ENCODE measurements at places on chromosomes 3 and 15.

GRCh38 chr15:85028416-85028815, 46.8 kb downstream of the PDE8A start:
- no peak for DNase-seq

DNA sequence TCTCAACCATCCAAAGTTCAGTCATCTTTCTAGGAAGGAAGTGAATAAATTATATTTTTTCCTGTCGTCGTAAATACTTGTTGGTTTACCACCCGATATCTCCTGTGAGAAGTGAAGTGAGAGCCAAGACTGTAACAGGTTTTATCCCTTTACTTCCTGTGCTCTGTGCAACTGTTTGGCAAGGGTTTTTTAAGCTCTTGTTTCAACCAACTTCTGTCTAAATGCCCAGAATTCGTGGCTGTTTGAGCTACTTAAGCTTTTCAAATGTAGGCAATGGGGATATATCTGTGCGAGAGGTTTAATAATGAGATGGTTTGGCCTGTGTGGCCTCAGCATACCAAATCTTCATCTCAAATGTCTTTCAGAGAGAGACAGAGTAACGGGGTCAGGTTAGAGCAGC, 134.7 kb downstream of the LRTM1 start:
- DNase-seq: no peak

DNA sequence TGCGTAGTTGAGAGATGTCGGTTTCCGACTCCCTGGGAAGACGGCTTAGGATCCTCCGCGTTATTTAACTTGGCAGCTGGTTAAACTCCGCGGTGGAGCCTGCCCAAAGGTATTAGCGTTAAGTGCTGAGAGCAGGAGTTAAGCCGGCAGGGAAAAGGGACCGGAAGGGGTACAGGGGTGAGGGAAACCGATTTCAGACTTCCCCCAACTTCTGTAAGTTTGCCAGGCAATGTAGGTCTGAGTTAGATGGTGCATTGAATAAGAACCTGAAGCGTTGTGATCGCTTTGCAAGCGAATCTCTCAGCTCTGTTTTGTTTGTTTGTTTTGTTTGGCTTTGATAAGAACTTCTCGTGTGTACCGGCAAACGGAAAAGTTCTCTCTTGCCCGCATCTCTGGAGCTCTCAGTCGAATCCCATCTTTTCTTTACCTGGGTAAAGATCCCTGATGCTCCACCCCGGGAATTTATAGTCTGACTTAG, 6.0 kb upstream of the FEZF2 start:
- no peak for DNase-seq

DNA sequence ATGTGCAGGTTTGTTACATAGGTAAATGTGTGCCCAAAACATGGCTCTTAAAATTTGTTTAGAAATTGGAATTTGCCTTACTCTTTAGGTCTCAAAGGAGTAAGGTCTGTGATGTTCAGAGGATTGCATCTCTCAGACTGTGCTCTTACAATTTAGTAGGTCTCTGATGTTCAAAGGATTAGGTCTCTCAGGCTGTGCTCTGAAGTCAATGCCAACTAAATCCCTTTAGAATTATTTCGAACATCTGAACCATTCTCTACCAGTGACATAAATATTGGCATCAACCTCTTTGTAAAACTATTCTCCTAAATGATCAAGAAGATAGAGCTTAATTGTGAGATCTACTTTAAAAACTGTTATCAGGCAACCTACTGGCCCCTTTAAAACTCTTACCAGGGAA, at the start of gene OR5K1:
Gene OR5K1 (plus strand): TSS at position 301 of the 400 bp plus-strand sequence. CDS start 6,376 bp downstream, outside the sequence.
- no peak for DNase-seq

DNA sequence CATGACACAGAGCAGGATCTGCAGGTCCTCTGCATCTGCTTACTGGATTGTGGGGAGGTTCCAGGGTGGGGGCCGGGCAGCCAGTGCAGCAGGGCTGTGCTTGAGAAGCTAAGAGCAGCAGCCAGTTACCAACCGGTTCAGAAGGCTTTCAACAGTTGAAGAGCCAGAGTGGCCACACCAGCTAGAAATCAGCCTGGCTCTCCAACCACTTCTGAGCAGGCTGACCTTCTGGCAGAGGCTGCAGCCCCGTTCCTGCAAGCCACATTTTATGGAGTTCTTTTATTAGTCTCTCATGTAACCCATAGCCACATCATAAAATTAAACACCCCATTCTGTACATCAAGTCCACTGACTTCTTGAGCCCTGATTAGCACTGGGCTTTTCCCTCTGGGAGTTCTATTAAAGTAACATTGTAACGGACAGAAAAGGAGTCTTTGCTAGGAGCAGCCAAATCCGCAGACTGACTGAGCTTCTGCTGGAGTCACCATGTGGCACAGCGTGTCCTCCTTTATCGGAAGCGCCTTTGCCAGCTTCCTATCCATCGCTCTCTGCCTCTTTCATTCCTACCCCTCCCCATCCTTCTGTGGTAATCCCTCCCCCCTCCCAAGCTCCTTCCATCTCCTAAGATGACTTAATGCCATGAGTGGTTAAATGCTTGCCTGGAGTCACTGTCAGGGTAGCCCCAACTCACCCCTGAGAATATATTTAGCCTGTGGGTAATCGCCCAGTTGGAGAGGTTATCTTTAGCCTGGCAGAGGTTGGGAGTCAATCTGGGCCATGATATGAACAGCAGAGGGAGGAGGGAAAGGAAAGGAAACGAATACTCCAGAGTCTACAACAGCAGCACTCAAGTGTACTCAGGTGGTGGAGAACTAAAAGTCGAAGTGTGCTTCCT, 138.5 kb upstream of the HES1 start:
- no peak for DNase-seq

DNA sequence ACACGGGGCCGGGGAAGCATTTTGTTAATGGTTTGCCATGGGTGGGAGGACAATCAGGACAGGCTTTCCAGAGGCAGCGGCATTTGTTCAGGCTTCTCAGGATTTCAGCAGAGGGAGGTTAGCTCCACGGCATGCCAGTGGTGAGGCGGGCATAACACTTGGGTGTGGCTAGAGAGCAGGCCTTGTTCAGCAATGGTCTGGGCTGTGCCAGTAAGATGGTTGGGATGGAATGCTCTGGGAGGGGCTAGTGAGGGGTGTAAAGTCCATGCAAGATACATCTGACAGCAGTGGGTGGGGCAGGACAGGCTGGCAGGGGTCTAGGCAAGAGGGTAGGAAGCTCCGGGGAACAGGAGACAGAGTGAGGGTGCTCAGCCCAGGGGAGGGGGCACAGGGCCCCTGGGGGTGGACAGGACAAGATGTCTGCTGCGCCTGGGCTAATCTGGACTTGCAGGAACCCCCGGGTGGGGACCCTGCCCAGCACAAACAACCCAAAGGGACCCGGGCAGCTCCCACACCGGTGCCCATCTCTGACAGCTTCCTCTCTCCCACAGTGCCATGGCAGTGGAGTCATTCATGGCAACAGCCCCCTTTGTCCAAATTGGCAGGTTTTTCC, 8.4 kb downstream of the TMEM43 start:
- no peak for DNase-seq

DNA sequence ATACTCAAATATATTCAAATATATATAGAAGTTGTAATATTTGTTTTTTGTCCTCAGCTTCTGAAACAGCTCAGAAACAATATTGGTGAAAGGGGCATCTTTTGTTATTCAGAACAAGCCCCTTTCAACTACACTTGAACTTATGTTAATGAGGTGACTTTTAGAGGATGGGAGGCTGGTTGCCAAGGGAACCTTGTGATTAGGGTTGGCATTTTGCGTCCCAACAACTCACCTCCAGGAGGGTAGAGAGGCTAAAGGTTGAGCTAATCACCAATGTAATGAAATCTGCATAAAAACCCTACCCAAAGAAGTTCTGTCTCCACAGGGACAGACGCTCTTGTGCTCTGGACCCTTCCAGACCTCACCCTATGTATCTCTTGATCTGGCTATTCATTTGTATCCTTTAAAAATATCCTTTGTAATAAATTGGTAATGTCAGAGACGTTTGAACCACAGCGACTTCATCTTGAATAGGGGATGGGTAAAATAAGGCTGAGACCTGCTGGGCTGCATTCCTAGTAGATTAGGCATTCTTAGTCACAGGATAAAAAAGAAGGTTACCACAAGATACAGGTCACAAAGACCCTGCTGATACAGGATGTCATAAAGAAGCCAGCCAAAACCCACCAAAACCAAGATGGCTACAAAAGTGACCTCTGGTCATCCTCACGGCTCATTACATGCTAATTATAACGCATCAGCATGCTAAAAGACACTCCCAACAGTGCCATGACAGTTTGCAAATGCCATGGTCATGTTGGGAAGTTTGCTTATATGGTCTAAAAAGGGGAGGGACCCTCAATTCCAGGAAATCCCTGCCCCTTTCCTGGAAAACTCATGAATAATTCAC, 111.1 kb downstream of the FMN1 start:
- no peak for DNase-seq

- no peak for DNase-seq
Observed at GRCh38 chr15:77173487-77173886, 102.6 kb upstream of the TSPAN3 start.

- DNase-seq: no peak
Observed at GRCh38 chr3:186032321-186032720, 76.6 kb downstream of the ETV5 start.

GRCh38 chr15:84855136-84855535, 29.3 kb upstream of the SLC28A1 start:
- DNase-seq: no peak

DNA sequence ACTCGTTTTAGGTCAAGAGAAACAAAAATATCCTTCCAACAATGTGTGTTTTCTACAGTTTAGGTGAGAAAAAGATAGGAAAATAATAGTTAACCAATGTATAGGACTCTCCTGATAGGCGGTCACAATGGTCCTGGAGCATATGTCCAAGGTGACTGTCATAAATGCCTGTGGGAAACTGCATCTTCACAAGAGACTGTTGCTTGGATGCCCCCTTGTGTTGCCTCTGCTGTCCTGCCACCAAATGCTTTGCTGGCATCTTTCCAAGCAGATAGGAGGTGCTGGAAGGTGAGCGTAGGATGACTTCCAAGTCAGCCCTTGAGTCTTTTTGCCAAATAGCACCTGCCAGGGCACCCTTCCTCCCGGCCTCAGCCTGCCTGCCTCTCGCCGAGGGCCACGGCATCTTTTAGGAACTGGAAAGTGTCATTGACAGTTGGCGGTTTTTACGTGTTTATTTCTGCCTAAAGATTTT, 24.1 kb upstream of the SACM1L start:
- DNase-seq: peak; percentile 58

DNA sequence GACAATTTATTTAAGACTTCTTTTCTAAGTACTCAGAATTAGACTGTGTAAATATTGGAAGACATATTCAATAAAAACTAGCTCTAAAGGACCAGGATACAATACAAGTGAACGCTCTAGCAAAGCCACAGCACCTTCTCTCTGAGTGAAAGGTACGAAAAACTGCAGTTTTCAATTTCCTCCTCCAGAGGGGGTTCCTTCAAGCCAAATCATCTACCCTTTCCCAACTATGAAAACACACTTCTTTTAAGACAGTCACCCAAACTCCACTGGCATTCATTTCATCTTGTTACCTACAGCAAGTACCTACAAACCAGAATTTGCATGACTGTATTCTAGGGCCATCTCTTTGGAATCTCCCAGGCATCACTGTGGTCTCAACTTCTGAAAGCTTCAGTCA, 165.8 kb downstream of the ERC2 start:
- no peak for DNase-seq

GRCh38 chr3:37511463-37511920, 337.1 kb upstream of the LRRFIP2 start:
- no peak for DNase-seq

DNA sequence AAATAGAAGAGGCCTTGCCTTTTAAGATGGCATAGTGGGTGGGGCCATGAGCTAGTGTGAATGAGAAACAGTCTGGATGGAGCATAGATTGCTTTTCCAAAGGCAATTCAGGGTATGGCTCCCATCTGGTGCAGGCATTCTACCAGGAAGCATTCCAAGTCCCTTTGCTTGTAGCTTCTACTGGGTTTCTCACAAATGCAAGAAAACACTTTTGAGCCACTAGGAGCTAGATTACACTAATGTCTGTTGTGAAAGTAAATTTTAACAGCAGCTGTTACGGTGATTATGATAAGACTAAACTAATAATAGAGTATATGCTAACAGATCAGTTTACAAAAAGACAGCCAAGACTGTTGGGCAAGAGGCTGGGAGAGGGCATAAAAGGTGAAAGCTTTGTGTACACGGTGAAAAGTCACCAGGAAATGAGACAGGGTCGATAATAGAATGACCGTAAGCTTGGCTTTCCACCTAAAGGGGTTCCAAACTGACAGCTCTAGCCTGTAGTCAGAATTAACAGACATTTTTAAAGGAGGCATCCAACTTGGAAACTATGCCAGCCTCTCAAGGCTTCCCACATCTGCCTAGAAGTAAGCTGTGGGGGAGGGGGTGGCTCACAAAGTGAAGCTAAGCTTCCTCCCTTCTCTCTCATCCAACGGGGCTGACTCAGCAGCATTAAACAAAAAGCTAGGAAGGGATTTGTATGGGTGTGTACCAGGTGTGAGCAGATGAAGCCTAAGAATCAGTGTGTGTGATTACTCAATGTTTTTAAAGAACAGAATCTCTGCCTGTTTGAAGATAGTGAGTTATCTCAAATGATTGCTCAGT, 61.1 kb upstream of the GPD1L start:
- DNase-seq: no peak

DNA sequence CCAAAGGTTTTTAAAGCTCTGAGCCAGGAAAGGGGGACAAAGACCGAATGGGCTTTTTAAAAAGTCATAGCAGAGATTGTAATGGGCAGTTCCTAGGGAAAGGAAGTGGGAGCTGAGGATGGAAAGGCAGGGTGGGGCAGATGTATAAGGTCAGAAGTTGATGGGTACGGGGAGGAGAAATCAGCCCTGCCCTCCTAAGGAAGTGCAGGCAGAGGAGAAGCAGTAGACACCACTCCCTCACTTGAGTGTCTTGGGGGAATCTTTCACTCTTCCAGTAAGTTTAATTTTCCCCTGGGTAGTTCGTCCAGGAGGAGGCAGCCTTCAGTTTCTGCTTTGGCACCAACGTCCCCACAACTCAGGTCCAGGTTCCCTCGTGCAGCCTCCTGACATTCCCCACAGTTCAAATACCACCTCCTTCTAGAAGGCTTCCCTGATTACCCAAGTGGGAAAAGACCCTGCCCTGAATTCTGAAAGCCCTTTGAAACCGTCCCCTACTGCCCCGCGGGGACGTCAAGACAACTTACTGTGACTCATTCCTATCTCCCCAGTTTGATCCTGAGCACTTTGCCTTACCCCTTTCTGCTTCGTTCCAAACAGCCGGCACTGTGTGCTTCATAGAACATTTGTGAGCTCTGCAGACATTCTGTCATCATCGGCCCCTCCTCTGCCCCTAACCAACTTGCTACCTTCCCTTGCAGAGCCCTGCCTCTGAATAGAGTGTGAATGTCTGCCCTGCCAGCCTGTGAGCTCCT, 14.3 kb upstream of the SRP14 start:
- no peak for DNase-seq

Measured in HL-60 (cell line).